ENCODE measurements at places on chromosomes 4 and X. TPM values are rescaled to one million over a fixed set of nuclear protein-coding genes. Genes with fewer than 3 reads are reported as not detected.

GRCh38 chrX:133674726-133675470 is 259.6 kb upstream of the GPC4 start:
- no peak for DNase-seq

GRCh38 chr4:109078724-109079123 is 223.7 kb downstream of the COL25A1 start:
- no peak for DNase-seq

- DNase-seq = no peak
Measured at GRCh38 chr4:16820329-16820728, 78.1 kb downstream of the LDB2 start.

DNA sequence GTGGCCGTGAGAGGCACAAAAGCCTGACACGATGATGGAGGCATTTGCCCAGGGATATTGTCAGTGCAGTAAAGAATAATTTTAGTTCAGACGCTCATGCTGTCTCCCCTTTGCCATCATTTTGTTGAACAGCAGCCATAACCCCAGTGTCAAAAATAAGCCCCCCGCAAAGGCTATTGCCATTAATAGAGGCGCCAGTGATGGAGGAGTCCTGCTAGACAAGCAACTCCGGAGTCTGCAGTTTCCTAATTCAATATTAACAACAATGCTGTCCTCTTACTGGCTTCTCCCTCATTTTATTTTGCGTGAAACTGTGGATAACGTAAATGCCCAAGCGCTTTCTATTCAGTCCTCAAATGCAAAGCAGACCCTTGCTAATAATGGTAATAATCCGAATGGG is 603 bp upstream of the SMS start:
- DNase-seq = no peak

DNA sequence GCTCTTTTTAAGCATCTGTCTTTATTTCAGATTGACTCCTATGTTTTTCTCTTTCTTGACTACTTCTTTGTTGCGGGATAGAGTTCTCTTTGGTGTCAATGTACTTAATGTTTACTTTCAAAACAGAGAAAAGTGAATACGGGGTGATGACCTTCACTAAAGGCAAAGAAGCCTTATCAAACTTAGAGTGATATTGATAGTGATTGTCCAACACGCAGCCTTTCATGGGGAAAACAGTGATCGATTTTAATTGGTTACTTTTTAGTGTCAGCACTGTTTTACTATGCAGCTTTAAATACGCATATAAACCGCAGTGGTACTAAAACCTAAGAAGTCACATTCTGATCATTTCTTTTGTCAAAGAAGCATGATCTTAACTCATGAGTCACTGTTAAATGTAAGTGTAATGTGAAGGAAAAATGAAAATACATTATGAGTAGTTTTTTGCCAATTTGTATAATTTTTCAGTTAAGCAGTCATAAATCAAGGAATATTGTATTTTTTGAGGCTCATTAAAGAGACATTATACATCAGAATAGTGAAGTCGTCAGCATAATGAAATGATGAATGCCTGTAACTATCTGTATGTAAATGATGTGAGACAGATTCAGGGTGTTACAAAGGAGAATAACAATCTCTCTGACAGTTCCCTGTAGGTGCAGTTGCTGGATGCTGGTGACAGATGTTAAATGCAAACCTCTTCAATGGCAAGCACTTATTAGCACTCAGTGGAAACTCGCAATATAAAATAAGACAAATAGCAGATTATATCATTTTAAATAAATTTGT is 2082.8 kb upstream of the TENM3 start:
- DNase-seq = no peak

The MAGEB1 gene
- total RNA-seq = not detected

- no peak for DNase-seq
Measured at GRCh38 chr4:4873203-4873602, 13.7 kb downstream of the MSX1 start.
